ENCODE measurements at places on chromosomes 4 and X.

- no peak for DNase-seq
Observed at GRCh38 chrX:137574102-137574783, 8.3 kb downstream of the ZIC3 start.

GRCh38 chr4:127669691-127670090, 36.9 kb downstream of the INTU start:
- no peak for DNase-seq

- DNase-seq = no peak
Observed at GRCh38 chr4:61909031-61909430, 708.9 kb downstream of the ADGRL3 start.

GRCh38 chr4:1172971-1173757, 781 bp upstream of the SPON2 start:
- DNase-seq = peak; percentile 83

- no peak for DNase-seq
Observed at GRCh38 chr4:18981234-18981615, 959.7 kb upstream of the LCORL start.

Measured in osteocyte (in vitro differentiated cells).